H4 (cell line): ENCODE measurements at places on chromosomes 1 and 21. TPM values are rescaled to one million over a fixed set of nuclear protein-coding genes. Genes with fewer than 3 reads are reported as not detected.
A peak's percentile ranks its signal among the peaks of the same experiment; 100 is the strongest.

GRCh38 chr1:179807291-179807690, 64.2 kb downstream of the FAM163A start:
- no peak for DNase-seq

DNA sequence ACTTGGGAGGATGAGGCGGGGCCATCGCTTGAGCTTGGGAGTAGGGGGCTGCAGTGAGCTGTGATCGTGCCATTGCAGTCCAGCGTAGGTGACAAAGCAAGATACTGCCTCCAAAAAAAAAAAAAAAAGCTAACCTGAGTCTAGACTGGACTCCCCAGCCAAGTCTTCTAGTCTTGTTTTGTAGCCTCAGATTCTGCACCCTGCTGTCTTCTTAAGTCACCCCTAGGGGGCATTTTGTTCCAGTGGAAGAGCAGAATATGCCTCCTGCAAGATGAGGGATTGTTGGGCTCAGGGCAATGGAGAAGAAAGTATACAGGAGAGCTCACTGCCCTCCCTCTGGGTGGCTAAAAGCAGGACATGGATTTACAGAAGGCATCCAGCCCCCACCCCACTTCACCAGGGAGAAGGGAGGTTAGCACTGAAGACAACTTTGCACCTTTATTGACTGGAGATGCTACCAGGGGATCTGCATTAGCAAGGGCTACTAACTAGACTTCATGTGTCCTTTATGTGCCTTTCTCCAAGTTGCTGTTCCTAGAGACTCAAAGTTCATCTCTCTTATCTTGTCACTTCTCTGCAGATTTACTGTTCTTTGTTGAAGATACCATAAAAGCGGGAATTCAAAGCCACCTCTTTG, 15.3 kb upstream of the RNF187 start:
- peak; percentile 38 for DNase-seq

- DNase-seq, result no peak
Observed at GRCh38 chr1:238377280-238377919, 486.7 kb upstream of the ZP4 start.

DNA sequence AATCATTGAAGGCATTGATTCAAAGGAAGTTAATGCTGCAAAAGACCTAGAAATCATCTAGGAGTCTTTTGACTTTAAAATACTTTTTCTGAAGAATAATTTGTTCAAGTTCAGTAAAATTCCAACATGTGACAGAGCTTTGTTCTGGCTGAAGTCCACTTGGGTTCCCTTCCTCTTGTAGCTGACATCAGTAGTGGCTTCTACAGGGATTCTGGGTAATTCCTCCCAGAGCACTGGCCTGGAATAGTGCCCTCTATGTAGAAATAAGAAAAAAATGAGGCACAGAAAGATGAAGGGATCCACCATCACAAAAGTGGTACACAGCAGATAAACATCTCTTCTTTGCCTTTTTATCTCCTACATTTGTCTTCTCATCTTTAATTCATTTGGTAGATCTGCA, 548.1 kb downstream of the LTN1 start:
- DNase-seq, result no peak

Gene SIKE1
- 26.4 and 39.9 TPM in 2 replicates for total RNA-seq

Gene PGBD5
- 0.74 and 1.5 TPM in 2 replicates for total RNA-seq

GRCh38 chr1:184143449-184143848, 91.9 kb downstream of the TSEN15 start:
- DNase-seq, result no peak

- DNase-seq, result no peak
Observed at GRCh38 chr1:8938232-8938999, 7.3 kb upstream of the CA6 start.

DNA sequence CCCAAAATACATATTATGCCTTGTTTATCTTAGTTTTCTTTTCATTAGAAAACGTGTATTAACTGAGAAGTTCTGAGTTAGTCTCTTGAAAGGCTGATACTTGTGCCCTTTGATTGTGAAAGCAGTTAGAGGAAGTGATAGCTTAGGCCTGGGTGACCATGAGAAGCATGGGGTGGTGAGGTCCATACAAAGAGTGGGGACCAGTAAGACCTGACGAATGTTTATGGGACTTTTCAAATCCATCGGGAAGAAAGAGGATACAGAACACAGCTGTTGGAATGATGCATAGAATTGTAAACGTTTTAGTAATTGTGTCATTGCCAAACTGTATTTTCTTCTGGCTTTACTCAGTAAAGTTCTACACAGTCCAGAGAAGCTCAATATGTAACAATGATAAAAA, 259.8 kb downstream of the LMO4 start:
- no peak for DNase-seq

Gene CLCNKB
- not detected in 2 replicates for total RNA-seq

DNA sequence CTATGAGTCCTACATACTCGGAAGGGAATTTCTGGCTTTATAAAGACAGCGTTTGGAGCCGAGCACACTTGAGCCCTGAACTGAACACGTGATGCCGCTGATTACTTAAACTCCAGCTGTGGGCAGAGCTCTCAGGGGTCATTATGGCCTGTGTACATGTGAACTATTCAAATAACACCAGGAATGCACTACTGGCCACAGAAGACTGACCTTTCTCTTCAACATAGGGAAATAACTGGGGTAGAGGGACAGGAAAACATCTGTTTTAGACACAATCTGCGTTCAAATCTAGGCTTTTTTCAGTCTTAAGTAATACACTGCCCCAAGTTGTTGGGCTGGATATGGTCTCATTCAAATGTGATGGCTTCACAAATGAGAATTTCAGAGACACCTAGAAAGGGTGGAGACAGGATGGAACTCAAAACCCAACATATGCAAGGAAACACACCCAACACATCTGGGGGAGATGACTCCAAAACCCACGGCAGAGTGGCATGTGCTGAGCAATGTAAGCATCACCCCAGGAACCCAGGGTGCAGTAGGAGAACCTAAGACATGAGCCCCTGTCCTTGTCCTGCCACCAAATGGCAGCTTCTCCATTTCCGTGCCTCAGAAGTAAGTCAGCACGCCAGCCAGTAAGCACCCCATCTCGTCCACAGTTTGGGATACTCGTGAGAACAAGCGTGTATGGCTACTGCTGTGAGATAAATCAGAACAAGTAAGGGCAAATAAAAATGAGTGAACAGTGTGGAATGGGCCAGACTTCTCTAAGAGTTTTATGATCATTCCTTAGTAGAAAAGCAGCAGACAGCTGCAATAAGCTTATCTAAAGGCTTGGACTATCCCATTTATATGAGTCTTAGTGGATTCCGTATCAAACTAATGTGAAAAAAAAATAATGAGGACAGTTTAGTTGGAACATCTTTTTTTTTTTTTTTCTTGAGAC, 24.9 kb downstream of the NID1 start:
- DNase-seq, result no peak

DNA sequence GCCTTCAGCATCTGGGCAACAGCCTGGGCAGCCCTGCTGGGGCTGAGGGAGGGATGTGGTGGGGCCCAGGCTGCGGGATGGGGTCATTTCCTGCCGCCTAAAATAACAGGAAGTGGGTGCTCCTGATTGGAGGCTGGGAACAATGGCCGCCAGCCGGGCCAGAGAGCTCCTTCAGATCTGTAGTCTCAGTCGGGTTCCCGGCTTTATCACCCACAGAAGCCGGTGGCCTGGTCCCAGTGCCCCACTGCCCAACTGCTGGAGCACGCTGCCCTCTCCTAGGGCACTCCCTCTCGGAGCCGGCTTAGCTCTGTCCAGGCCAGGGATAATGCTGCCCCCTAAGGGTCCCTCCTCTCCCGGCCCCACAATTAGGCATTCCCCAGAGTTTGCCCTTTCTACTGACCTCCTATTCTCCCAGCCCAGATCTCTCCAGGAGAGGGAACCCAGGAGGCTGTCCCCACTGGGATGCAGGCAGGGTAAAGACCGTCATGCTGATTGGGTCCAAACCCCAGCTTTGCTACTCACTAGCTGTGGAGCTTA, 5.1 kb downstream of the MAP7D1 start:
- DNase-seq, result peak; percentile 75

- DNase-seq, result no peak
Observed at GRCh38 chr21:40299451-40299850, 432.2 kb downstream of the PCP4 start.

Gene VAV3
- 23.7 and 40.5 TPM in 2 replicates for total RNA-seq

- DNase-seq, result no peak
Observed at GRCh38 chr21:16116069-16116468, 386.3 kb downstream of the USP25 start.

GRCh38 chr1:51237351-51238033, 1.4 kb downstream of the RNF11 start:
- no peak for DNase-seq

- no peak for DNase-seq
Observed at GRCh38 chr1:244191581-244191980, 140.5 kb downstream of the ZBTB18 start.

- DNase-seq, result no peak
Observed at GRCh38 chr21:15134701-15135470, 70.1 kb upstream of the NRIP1 start.

DNA sequence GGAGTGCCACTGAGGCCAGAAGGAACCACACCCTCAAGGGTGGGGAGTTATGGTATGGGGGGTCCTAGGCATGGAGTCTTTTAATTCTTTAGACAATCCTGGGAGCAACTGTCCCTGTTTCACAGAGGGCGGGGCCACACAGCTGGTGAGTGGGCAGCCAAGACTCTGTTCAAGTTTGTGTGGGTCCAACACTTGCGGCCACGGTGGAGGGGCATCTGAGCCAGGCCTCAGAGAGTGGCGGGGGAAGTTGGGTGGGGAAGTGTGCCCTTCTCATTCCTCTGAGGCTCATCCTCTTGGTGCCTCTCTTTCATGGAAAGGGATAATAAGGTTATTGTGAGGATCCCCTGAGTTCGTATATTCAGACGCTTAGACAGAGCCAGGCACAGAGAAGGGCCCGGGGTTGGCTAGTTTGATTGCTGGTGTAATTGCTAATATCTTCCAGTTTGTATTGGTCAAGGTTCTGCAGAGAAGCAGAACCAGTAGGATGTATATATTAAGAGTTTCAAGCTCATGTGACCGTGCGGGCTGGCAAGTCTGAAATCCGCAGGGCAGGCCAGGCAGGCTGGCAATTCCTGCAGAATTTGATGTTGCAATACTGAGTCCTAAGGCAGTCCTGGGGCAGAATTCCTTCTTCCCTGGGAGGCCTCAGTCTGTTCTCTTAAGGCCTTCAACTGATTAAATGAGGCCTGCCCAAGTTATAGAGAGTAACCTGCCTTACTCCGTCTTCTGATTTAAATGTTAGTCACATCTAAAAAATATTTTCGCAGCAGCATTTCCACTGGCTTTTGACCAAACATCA, 15.9 kb downstream of the PCSK9 start:
- no peak for DNase-seq

DNA sequence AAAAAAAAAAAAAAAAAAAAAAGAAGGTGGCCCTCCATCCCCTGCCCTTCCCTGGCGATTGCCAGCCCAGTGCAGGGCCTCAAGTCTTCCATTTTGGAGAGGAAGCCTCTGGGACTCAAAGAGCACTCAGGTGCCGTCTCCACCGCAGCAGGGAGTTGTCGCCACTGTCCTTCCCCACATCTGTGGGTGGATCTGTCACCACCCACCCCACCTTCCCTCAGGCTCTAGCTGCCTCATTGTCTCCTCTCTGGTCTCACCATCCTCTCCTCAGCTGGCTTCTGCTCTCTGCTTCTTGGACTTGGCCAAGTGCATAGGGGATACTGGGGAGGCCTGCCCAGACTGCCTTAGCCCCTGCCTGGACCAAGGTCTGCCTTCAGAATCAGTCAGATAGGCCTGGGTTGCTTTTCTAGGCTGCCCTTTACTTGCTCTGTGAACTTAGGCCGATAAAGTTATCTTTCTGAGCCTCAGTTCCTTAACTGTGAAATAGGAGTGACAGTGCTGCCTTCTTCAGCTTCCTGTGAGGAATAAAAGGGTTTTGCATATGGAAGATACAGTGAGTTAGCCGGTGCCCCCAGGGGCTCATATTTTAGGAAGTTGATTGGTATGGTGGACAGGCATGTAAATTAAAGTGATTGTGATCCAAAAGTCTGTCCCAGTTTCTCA, 15.8 kb downstream of the RCC1 start:
- no peak for DNase-seq
